Activated CD4-positive, alpha-beta T cell treated with anti-CD3 and anti-CD28 coated beads for 36 hours (primary cell): ENCODE measurements at places on chromosomes 13 and 19. TPM values are rescaled to one million over a fixed set of nuclear protein-coding genes. Genes with fewer than 3 reads are reported as not detected.

Gene ZNF584
- 9.9 TPM for total RNA-seq

Gene CD22
- 3.5 TPM for total RNA-seq

Gene SIAH3
- total RNA-seq: 0.19 TPM

DNA sequence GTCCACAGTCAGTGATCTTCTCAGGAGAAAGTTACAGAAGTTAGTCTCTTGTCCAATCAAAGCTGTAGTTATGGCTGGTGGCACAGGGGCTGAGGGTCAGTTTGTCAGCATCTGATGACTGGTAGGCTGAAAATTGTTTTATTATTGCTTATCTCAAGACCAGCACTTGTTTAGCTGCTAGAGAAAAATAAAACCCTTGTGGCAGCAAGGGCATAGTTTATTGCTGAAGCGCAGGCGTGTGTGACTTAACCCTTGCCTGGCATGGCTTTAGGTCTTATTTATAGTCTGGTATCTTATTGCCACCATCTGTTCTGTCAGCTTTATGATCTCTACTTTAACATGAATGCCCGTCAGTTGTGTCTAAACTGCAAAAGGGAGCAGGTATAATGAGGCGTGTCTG lies 154.7 kb downstream of the USP12 start:
- DNase-seq: no peak

DNA sequence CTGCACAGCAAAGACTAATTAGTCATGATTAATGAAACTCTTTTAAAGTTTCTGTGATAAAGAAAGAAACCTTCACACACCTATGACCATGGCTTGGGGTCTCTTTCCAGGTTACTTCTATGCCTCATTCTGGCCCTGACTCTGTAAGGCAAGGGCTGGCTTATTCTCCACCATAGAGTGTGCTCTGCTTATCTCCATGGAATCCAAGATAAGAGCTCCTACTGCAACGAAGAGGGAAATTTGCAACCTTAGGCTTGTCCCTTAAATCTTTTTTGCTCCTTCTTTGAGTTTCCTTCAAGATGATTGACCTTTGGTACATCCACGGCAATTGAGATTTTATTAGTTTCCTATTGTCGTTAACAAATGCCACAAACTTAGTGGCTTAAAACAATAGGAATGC lies 239.9 kb downstream of the SPRY2 start:
- no peak for DNase-seq

- no peak for DNase-seq
Measured at GRCh38 chr19:14480700-14481079, 5.5 kb upstream of the PTGER1 start.

- no peak for DNase-seq
Measured at GRCh38 chr19:2428321-2428690, 920 bp upstream of the TIMM13 start.

- DNase-seq: peak; percentile 90
Measured at GRCh38 chr19:7925171-7925851, 624 bp downstream of the CTXN1 start.

- no peak for DNase-seq
Measured at GRCh38 chr19:45305421-45305820, 17.3 kb downstream of the CKM start.

DNA sequence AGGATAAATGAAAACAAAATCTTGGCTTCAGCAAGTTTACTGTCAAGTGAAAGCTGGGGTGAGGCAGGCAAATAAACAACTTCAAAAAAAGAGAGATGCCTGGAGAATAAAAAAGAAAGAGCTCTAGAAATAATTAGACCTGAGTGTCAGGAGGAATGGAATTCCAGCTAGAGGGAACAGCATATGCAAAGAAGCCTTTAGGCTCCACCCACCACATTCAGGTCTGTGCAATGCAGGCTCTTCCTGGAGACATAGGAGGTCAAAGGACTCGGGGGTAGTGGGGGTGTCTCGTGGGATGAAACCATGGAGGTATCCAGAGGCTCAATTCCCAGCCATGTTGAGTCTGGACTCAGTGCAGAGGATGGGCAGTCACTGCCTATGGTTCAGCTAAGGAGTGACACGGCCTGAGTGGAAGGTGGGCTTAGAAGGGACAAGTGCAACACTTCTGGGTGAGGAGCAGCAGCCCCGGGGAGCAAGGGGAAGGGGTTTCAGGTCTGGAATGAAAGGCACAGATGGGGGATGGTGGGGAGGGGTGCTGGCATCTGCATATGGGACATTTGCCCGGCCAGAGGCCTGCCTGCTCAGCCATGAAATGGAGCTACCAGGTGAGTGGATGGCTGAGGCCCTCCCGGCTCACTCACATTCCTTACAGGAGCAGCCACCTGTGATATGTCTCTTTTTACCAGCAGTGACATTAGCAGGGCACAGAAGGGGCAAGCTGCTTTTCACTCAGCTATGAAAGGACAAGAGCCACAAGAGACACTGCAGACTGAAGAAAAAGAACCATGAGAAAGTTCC lies 12.3 kb downstream of the LATS2 start:
- DNase-seq: no peak
